ENCODE measurements at places on chromosomes 7 and 10. TPM values are rescaled to one million over a fixed set of nuclear protein-coding genes. Genes with fewer than 3 reads are reported as not detected.
A peak's percentile ranks its signal among the peaks of the same experiment; 100 is the strongest.

DNA sequence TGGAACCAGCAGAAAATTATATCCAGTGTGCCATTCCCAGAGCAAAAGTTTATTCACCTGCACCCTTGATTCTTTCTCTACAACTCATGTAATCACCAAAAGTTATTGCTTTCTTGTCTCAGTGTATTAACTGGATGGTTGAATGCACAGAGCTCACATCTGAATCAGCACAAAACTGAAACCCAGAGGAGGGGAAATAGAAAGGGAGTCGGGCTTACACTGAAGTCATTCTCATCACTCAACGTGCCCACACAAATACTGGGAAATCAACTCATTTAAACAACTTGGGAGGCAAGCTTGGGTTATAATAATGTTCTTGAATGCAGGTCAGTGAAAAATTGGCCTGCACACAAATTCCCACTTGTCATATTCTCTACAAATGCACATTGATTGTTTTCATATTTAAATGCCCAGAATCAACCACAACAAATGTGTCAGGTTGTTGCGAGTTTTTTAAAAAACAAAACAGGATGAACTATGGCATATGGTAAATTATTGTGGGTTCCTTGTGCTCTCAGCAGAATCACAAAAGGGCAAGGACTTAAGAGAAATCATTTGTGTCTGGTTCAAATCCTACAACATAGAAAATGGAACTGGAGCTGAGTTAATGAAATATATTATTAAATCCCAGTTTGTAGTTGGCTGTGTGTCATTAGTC lies 125.9 kb upstream of the NOBOX start:
- H3K4me3 ChIP-seq: no peak overlapping the region
- DNase-seq: no peak
- no peak overlapping the region for H3K27ac ChIP-seq
- H3K4me1 ChIP-seq: no peaks in the 10 kb centered on the region
- no peaks in the 10 kb centered on the region for H3K27me3 ChIP-seq

DNA sequence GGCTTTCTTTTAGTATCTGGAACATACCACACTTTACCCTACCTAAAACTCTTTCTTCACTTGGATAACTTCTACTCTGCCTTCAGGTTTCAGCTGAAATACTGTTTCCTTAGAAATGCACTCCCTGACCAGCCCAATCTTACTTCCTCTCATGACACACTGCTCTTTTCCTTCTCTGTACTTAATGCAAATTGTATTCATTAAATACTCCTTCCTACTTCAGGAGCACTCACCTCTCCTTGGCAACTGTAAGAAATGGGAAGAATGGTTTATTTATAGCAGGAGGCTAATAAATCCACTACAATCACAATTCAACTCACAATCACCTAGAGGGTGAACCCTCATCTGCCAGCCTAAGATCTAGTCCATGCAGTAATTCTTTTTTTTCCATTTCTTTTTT lies 15.2 kb downstream of the ZCWPW1 start:
- H3K4me1 ChIP-seq: no peaks in the 10 kb centered on the region
- no peak overlapping the region for H3K4me3 ChIP-seq
- DNase-seq: no peak
- no peak overlapping the region for H3K27ac ChIP-seq
- no peaks in the 10 kb centered on the region for H3K36me3 ChIP-seq

GRCh38 chr10:44935201-44935965 lies 24.2 kb upstream of the RASSF4 start:
- no peak overlapping the region for H3K4me3 ChIP-seq
- H3K4me1 ChIP-seq: peaks cover 14% of the 10 kb centered on the region
- DNase-seq: no peak
- no peaks in the 10 kb centered on the region for H3K36me3 ChIP-seq
- no peaks in the 10 kb centered on the region for H3K27me3 ChIP-seq
- no peak overlapping the region for H3K27ac ChIP-seq

DNA sequence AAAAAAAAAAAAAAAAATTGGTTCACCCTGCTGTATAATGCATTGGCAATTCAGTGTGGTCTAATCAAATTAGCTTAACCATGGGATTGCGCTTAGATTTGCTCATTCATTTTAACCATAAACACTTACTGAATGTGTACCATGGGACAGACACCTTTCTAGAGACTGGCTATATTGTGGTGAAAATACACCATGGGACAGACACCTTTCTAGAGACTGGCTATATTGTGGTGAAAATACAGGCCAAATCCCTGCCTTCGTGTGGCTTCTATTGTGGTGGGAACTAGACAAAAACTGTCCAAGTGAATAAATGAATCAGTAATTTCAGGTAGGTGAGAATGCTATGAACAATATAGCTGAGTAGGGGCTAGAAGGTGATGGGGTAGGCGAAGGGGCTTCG lies 10.2 kb upstream of the REPIN1 start:
- no peak overlapping the region for H3K4me3 ChIP-seq
- no peaks in the 10 kb centered on the region for H3K36me3 ChIP-seq
- no peak for DNase-seq
- H3K27ac ChIP-seq: no peak overlapping the region
- no peaks in the 10 kb centered on the region for H3K27me3 ChIP-seq

- DNase-seq: no peak
- no peak overlapping the region for H3K27ac ChIP-seq
- no peaks in the 10 kb centered on the region for H3K4me1 ChIP-seq
- no peak overlapping the region for H3K4me3 ChIP-seq
Observed at GRCh38 chr7:27967639-27968038, 213.0 kb downstream of the JAZF1 start.

- H3K27me3 ChIP-seq: no peaks in the 10 kb centered on the region
- no peaks in the 10 kb centered on the region for H3K4me1 ChIP-seq
- no peaks in the 10 kb centered on the region for H3K36me3 ChIP-seq
- no peak overlapping the region for H3K4me3 ChIP-seq
Observed at GRCh38 chr7:105924945-105925344, 38.1 kb upstream of the CDHR3 start.

GRCh38 chr7:93226310-93226709 lies at the start of gene HEPACAM2:
Gene HEPACAM2, minus strand, starts transcription at chr7:93226469.
- H3K4me3 ChIP-seq: no peak within 1 kb of the TSS
- H3K27ac ChIP-seq: no peak within 1 kb of the TSS
- no peaks in the 10 kb centered on the region for H3K27me3 ChIP-seq
- DNase-seq: no peak
- no peaks in the 10 kb centered on the region for H3K36me3 ChIP-seq

- DNase-seq: no peak
- H3K27me3 ChIP-seq: no peaks in the 10 kb centered on the region
- H3K36me3 ChIP-seq: peaks cover 3% of the 10 kb centered on the region
- H3K4me1 ChIP-seq: no peaks in the 10 kb centered on the region
- H3K27ac ChIP-seq: no peak overlapping the region
Observed at GRCh38 chr10:127174866-127175265, 21.5 kb downstream of the INSYN2A start.

DNA sequence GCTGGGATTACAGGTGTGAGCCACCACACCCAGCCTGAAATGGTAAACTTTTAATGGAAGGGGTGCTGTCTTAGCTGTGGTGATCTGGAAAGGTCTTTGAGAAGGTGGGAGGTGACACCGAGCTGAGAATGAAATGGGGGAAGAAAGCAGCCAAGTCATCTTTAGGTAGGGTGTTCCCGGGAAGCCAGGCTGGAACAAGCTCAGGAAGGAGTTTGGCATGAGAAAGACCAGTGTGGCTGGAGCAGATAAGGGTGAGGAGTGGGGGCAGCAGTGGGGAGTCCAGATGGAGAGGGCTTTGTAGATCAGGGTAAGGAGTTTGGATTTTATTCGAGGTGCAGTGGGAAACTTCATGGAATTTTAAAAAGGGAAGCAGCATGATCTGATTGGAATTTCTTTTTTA lies 30.0 kb downstream of the KIFBP start:
- peaks cover 50% of the 10 kb centered on the region for H3K36me3 ChIP-seq
- H3K27me3 ChIP-seq: no peaks in the 10 kb centered on the region
- H3K4me1 ChIP-seq: no peaks in the 10 kb centered on the region

GRCh38 chr10:80283536-80284199 lies 5.8 kb downstream of the MAT1A start:
- H3K27ac ChIP-seq: no peak overlapping the region
- H3K4me3 ChIP-seq: no peak overlapping the region
- no peaks in the 10 kb centered on the region for H3K27me3 ChIP-seq
- no peaks in the 10 kb centered on the region for H3K4me1 ChIP-seq
- H3K36me3 ChIP-seq: no peaks in the 10 kb centered on the region

DNA sequence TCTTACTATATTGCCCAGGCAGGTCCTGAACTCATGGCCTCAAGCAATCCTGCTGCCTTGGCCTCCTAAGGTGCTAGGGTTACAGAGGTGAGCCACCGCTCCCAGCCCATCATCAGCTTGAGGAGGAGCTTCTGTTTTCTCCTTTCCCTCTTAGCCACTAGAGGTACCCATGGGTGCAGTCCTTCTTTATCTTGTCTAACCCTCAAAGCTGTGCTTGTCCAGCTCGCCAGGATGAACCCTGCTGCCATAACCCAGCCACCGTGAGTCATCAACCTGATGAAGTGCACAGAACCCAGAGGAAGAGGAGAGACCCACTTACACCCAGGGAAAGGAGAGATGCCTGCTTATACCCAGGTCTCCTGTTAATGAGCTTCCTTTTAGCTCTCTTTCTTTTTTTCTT lies 133.4 kb downstream of the CUL2 start:
- H3K4me3 ChIP-seq: no peak overlapping the region
- H3K4me1 ChIP-seq: peaks cover 7% of the 10 kb centered on the region
- H3K36me3 ChIP-seq: no peaks in the 10 kb centered on the region
- no peak for DNase-seq
- no peak overlapping the region for H3K27ac ChIP-seq

- H3K27ac ChIP-seq: no peak within 1 kb of the TSS
- H3K4me3 ChIP-seq: peak within 1 kb of the TSS; percentile 17
- no peaks in the 10 kb centered on the region for H3K27me3 ChIP-seq
- H3K36me3 ChIP-seq: peaks cover 18% of the 10 kb centered on the region
- peaks cover 6% of the 10 kb centered on the region for H3K4me1 ChIP-seq
Observed at GRCh38 chr7:76509931-76510877, at the start of gene UPK3B. Gene UPK3B, plus strand, starts transcription at chr7:76510552. Its CDS starts 101 bp downstream, at chr7:76510653.

GRCh38 chr7:74617180-74617744 lies 40.3 kb upstream of the GTF2I start:
- no peak overlapping the region for H3K4me3 ChIP-seq
- no peak overlapping the region for H3K27ac ChIP-seq
- H3K27me3 ChIP-seq: no peaks in the 10 kb centered on the region
- no peaks in the 10 kb centered on the region for H3K36me3 ChIP-seq
- H3K4me1 ChIP-seq: peaks cover 13% of the 10 kb centered on the region

- no peak for DNase-seq
- H3K36me3 ChIP-seq: no peaks in the 10 kb centered on the region
- H3K4me1 ChIP-seq: peaks cover 24% of the 10 kb centered on the region
- H3K27ac ChIP-seq: peak overlapping the region; percentile 73
- no peak overlapping the region for H3K4me3 ChIP-seq
Observed at GRCh38 chr10:16986406-16987205, 143.0 kb downstream of the CUBN start.

- H3K4me1 ChIP-seq: no peaks in the 10 kb centered on the region
- H3K36me3 ChIP-seq: no peaks in the 10 kb centered on the region
- DNase-seq: no peak
- no peak overlapping the region for H3K27ac ChIP-seq
Observed at GRCh38 chr7:132276234-132276630, 300.0 kb downstream of the PLXNA4 start.

DNA sequence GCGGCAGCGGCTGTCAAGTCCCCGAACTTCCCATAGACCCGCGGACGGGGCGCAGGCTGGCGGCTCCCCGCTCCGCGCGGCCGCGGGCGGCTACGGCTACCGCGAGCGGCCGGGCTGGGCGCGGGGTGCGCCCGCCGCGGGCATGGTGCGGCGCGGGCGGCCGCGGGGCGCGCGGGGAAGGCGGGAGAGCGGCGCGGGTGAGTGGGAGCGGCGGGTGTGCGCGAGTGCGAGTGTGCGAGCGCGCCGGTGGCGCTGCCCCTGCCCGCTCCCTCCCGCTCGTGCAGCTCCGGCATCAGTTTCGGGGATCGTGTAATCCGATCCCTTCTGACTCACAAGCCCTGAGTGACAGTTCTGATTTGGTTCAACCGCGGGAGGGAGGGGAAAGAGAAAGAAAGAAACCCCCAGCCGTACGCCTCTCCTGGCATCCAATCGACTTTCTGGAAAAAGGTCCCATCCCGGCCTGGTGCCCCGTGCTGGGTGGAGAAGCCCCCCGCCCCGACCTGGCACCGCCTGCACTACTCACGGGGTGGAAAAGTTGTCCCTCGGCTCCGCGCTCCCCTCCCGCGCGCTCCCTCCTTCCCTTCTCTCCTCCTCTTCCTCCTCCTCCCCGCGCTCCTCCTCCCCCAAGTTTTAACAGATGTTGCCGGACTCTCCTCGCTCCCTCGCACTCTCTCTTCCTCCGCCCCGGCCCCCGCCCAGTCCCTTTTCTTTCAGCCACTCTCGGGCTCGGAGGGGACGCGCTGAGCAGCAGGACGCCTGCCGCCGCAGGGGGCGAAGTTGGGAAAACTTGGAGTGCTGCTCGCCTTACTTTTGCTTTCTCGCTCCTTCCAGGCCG lies at the start of gene GLI3:
GLI3 (minus strand) TSS at position 234 of the 835 bp plus-strand sequence. CDS start 13,956 bp downstream, outside the sequence.
- H3K36me3 ChIP-seq: no peaks in the 10 kb centered on the region
- peaks cover 19% of the 10 kb centered on the region for H3K4me1 ChIP-seq
- peak within 1 kb of the TSS; percentile 81 for H3K4me3 ChIP-seq
- peaks cover 12% of the 10 kb centered on the region for H3K27me3 ChIP-seq

DNA sequence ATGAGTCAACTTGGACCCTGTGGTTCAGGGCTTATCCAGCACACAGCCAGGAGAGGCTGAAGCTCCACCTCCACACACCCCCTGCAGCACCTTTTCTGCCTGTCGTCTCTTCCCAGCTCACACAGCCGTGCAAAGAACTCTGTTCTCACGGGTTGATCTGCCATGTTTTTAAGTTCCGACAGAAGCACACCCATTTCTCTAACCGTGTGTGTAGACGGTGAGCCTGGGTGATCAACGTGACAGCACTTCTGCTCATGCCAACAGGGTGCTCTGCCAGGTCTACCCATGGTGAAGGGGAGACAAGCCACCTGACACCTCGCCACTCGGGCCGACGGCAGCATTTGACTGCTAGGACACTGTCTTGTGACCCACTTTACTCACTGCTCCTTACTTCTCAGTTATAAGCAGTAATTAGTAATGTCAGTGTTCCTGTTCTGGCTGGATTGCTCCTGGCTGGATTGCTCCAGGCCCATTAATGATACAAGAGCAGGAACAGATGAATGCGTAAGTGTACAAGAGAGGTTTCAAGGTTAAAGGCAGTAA lies 90.5 kb downstream of the RNF216 start:
- peaks cover 1% of the 10 kb centered on the region for H3K36me3 ChIP-seq
- peak overlapping the region; percentile 84 for H3K27ac ChIP-seq
- H3K27me3 ChIP-seq: no peaks in the 10 kb centered on the region
- H3K4me1 ChIP-seq: peaks cover 93% of the 10 kb centered on the region
- DNase-seq: no peak

The TCERG1L gene
- total RNA-seq: not detected
